ENCODE measurements at places on chromosomes 7 and 10. TPM values are rescaled to one million over a fixed set of nuclear protein-coding genes. Genes with fewer than 3 reads are reported as not detected.

DNA sequence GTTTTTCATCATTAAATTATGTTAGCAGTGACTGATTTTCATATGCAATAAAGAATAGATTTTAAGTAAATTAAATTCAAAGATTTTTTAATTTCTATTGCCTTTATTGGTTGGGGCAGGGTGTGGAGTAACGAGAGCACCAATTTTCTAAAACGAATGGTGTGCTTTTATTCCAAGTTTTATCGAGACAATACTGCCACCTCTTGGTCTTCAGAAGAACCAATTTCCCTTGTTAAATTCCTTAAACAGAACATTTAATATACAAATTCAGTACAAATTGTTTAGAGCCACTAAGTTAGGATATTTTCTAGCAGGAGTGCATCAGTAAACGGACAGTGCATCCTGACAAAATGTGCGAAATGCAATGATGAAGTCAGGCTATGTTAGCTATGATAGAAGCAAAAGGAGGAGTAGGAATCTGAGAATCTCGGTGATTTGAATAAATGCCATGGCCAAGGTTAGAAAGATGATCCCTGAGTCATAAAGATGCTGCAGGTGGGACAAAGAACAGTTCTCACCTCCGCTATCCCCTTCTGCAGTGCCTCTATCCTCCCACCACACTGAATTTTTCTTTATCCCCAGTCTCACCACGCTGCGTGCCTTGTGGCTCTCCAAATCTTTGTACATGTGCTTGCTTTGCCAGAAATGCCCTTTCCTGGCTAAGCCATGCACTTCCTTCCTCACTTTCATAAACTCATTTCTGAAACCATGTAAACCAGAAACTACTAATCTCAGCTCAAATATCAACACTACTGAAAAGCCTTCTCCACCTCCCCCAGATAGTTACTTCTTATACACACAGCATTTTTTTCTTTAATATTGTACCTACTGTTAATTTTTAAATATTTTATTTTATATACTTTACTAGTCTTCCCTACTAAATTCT lies 31.9 kb upstream of the AGBL3 start:
- H3K27me3 ChIP-seq = no peaks in the 10 kb centered on the region
- H3K4me1 ChIP-seq = no peaks in the 10 kb centered on the region
- DNase-seq = no peak
- peaks cover 31% of the 10 kb centered on the region for H3K36me3 ChIP-seq
- H3K27ac ChIP-seq = no peak overlapping the region
- H3K4me3 ChIP-seq = no peak overlapping the region

DNA sequence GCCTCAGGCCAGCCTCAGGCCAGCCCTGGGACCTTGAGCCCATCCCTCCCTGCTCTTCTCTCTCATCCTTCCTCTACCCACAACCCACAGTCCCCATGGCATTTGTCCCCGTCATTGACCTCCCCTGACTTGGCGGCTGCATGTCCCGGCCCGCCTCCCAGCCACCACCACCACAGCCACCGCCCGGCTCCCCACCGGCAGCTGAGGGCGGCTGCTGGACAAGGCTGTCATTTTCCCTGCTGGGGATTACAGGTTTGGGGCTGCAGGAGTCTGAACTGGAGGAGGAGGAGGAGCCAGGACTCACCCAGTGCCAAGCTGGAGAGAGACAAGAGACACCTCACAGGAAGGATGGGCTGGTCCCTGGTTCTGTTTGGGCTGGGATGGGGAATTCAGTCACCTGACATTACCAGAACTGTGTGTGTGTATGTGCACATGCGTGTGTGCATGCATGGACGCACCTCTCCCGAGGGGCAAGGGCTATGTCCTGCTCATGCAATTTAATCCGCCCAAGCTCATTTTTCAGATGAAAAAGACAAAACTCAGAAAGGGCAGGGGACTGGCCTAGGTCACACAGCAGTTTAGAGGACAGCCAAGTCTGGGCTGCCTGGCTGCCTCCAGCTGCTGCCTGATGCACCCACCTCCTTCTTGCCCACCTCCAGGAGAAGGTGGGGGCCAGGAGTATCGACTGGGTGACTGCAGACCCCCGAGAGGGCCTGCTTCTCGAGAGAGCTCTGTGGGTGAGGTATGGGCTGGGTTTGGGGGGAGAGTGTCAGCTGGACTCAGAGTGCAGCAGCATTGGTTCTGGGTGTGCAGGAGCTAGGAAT lies 113.1 kb downstream of the ZMIZ1 start:
- no peak overlapping the region for H3K4me3 ChIP-seq
- no peaks in the 10 kb centered on the region for H3K36me3 ChIP-seq
- no peaks in the 10 kb centered on the region for H3K27me3 ChIP-seq
- peaks cover 14% of the 10 kb centered on the region for H3K4me1 ChIP-seq
- H3K27ac ChIP-seq = no peak overlapping the region

- no peaks in the 10 kb centered on the region for H3K4me1 ChIP-seq
- H3K4me3 ChIP-seq = no peak overlapping the region
- DNase-seq = no peak
- no peaks in the 10 kb centered on the region for H3K27me3 ChIP-seq
- H3K27ac ChIP-seq = no peak overlapping the region
- H3K36me3 ChIP-seq = no peaks in the 10 kb centered on the region
Measured at GRCh38 chr7:1920266-1920681, 250.2 kb downstream of the ELFN1 start.

- peaks cover under 1% of the 10 kb centered on the region for H3K27me3 ChIP-seq
- no peak overlapping the region for H3K27ac ChIP-seq
- no peak for DNase-seq
- no peaks in the 10 kb centered on the region for H3K36me3 ChIP-seq
- no peak overlapping the region for H3K4me3 ChIP-seq
Measured at GRCh38 chr10:35208536-35208935, 81.9 kb downstream of the CREM start.

- no peaks in the 10 kb centered on the region for H3K36me3 ChIP-seq
- no peaks in the 10 kb centered on the region for H3K27me3 ChIP-seq
- H3K27ac ChIP-seq = no peak overlapping the region
Measured at GRCh38 chr7:143510854-143511592, 33.4 kb downstream of the TAS2R41 start.

DNA sequence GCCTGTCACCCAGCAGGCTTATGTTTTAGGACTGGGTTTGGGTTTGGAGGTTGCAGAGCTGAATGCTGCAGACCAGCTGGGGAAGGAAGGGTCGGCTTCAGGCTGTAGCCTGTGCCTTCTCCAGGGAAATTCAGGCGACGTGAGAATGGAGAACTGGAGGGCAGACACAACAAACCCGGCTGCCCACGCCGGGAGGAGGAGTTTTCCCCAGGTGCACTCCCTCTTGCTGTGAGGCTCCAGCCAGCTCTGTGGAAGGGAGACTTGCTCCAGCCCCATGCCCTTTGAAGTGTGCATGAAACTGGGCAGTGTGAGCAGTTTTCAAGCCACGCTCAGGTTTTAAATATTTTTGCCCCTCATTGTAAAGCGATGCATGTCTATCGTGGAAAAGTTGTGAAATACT lies 279.1 kb downstream of the CCSER2 start:
- H3K36me3 ChIP-seq = no peaks in the 10 kb centered on the region
- H3K4me1 ChIP-seq = peaks cover 6% of the 10 kb centered on the region
- H3K4me3 ChIP-seq = no peak overlapping the region
- peaks cover 18% of the 10 kb centered on the region for H3K27me3 ChIP-seq

GRCh38 chr7:29091715-29092114 lies 54.6 kb downstream of the CPVL start:
- no peaks in the 10 kb centered on the region for H3K4me1 ChIP-seq
- no peak overlapping the region for H3K27ac ChIP-seq
- no peak for DNase-seq
- H3K36me3 ChIP-seq = no peaks in the 10 kb centered on the region
- H3K4me3 ChIP-seq = no peak overlapping the region

GJC3 gene
- total RNA-seq = 3.0 TPM

DNA sequence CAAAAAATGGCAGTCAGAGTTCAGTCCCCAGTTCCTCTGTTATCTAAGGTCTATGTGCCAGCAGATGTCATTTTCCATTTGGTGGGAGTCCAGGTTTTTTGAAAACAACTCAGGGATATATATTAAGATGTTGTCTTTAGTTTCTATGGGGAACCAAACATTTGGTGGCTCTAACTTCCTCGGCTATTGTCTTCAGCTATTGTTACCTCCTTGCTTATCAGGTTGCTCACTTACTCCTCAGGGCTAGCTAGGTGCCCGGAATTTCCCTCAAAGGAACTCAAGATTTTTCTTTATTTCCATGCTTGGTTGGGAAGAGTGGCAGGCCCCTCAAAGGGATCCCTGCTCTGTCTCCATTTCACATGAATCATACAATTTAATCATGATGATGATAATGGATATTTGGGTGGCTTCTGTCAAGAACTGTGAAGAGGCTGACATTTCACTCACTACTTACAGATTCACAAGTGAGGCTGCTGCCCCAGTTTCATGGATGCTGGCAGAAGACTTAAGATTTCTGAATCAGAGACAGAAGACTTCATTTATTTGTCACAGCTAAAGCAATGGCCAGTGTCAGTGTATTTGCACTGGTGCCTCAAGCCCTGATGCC lies 182.8 kb downstream of the PKD1L1 start:
- H3K4me3 ChIP-seq = no peak overlapping the region
- H3K4me1 ChIP-seq = no peaks in the 10 kb centered on the region
- no peaks in the 10 kb centered on the region for H3K36me3 ChIP-seq
- DNase-seq = no peak

EPDR1 gene
- 6.4 TPM for total RNA-seq

GRCh38 chr7:47104206-47104549 lies 477.7 kb downstream of the TNS3 start:
- DNase-seq = no peak
- H3K27me3 ChIP-seq = no peaks in the 10 kb centered on the region

DNA sequence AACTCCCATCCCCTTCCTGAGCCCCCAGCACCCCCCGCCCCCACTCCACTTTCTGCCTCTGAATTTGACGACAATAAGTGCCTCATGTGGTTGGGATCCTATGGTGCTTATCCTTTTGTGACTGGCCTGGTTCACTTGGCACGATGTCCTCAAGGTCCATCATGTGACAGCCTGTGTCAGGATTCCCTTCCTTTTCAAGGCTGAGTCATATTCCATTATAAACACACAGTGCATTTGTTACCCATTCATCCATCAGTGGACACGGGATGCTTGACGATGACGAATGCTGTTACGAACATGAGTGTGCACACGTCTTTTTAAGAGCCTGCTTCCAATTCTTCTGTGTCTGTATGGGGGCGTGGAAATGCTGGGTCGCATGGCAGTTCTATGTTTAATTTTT lies 26.7 kb downstream of the SHH start:
- H3K27me3 ChIP-seq = peaks cover 17% of the 10 kb centered on the region
- H3K27ac ChIP-seq = no peak overlapping the region
- H3K4me1 ChIP-seq = 0 out of 2 replicates have a peak, but pooled peaks cover 4% of the 10 kb centered on the region
- no peak overlapping the region for H3K4me3 ChIP-seq

GRCh38 chr10:133324857-133325260 lies 11.8 kb downstream of the CALY start:
- H3K36me3 ChIP-seq = no peaks in the 10 kb centered on the region
- H3K4me1 ChIP-seq = peaks cover 8% of the 10 kb centered on the region
- peaks cover 17% of the 10 kb centered on the region for H3K27me3 ChIP-seq
- no peak overlapping the region for H3K27ac ChIP-seq
- 0 out of 2 replicates have a peak overlapping the region, but pooled peaks have one; percentile 56 for H3K4me3 ChIP-seq
- peak; percentile 60 for DNase-seq

DNA sequence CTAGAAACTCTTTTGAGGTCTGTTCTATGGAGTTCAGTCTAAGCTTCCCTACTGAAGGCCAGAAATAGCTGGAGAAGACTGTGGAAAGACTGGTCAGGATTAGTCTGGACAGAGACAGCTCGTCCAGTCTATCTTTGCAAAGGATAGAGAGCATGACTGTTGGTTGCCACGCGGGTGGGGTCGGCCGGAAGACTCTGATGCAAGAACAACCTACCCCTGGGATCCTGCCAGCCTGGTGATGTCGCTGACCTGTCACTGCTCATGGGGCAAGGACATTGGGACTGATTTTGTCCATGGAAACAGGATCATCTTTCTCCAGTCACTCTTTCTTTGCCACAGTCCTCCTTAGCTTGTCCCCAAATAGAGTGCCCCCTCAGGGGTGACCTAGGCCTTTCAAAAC lies 337.6 kb upstream of the NPSR1 start:
- no peak overlapping the region for H3K4me3 ChIP-seq
- H3K36me3 ChIP-seq = no peaks in the 10 kb centered on the region
- no peak for DNase-seq
- H3K27ac ChIP-seq = no peak overlapping the region
- H3K4me1 ChIP-seq = no peaks in the 10 kb centered on the region

- no peaks in the 10 kb centered on the region for H3K36me3 ChIP-seq
- no peaks in the 10 kb centered on the region for H3K4me1 ChIP-seq
- no peak overlapping the region for H3K27ac ChIP-seq
Measured at GRCh38 chr10:4382811-4383210, 443.2 kb upstream of the AKR1E2 start.

GRCh38 chr10:14603534-14604102 lies 171.1 kb downstream of the FAM107B start:
- peaks cover 3% of the 10 kb centered on the region for H3K27me3 ChIP-seq
- H3K4me3 ChIP-seq = peak overlapping the region; percentile 79
- peak; percentile 52 for DNase-seq
- H3K27ac ChIP-seq = no peak overlapping the region

GRCh38 chr7:70778585-70778984 lies 353.4 kb upstream of the GALNT17 start:
- no peaks in the 10 kb centered on the region for H3K27me3 ChIP-seq
- H3K36me3 ChIP-seq = peaks cover 77% of the 10 kb centered on the region
- H3K4me3 ChIP-seq = no peak overlapping the region
- H3K4me1 ChIP-seq = no peaks in the 10 kb centered on the region
- DNase-seq = no peak

ASB10 gene
- total RNA-seq = not detected

DNA sequence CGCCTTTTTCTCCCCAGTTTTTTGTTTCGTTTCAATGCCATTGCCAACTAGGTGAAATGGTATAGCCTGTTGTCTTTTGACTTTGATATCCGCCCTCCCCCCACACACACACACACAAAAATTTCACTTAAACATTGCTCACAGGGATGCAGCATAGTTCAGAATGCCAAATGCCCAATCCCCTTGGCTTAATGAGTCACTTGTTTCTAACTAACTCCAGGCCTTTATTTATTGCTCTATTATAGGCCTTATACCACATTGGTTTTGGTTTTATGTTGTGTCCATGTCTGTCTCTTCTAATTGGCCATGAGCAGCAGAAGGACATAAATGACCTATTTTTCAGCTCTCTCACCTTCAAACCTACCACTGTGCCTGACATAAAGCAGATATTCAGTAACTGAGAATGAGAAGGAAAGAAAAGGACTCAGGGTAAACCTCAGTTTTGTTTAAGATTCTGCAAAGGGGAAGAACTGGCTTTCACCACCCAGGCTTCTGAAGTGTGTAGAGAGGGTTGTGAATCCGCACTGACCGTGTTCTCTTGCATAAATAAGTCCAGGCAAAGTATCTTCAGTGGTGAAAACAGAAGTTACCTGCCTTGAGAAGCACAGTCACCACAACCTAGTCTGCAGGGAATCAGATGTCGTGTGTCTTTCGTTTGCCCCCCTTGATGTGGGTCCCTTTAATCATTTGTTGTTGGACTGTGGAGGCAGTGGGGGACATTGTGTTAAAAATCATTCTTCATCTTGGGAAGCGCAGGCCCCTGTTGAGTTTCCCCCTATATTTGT lies 139.8 kb downstream of the CELF2 start:
- no peaks in the 10 kb centered on the region for H3K27me3 ChIP-seq
- no peak overlapping the region for H3K4me3 ChIP-seq
- no peaks in the 10 kb centered on the region for H3K4me1 ChIP-seq
- H3K27ac ChIP-seq = no peak overlapping the region

RSPH10B2 gene
- 0.52 TPM for total RNA-seq

- no peak overlapping the region for H3K27ac ChIP-seq
- no peak for DNase-seq
- no peaks in the 10 kb centered on the region for H3K27me3 ChIP-seq
- no peak overlapping the region for H3K4me3 ChIP-seq
Measured at GRCh38 chr7:40733578-40733977, 598.8 kb downstream of the SUGCT start.

- peak overlapping the region; percentile 98 for H3K27ac ChIP-seq
- peaks cover 10% of the 10 kb centered on the region for H3K4me1 ChIP-seq
- no peak for DNase-seq
- no peaks in the 10 kb centered on the region for H3K27me3 ChIP-seq
- H3K4me3 ChIP-seq = peak overlapping the region; percentile 91
Measured at GRCh38 chr10:69180525-69181204, 631 bp downstream of the SUPV3L1 start.

CYP26C1 gene
- total RNA-seq = 0.21 TPM

SFRP5 gene
- 3.3 TPM for total RNA-seq
